ENCODE measurements at places on chromosomes 7 and 10. TPM values are rescaled to one million over a fixed set of nuclear protein-coding genes. Genes with fewer than 3 reads are reported as not detected.

AASS gene
- total RNA-seq = 2.0 TPM

EPHB6 gene
- 8.1 TPM for total RNA-seq

- no peaks in the 10 kb centered on the region for H3K27me3 ChIP-seq
- no peaks in the 10 kb centered on the region for H3K36me3 ChIP-seq
- no peak overlapping the region for H3K27ac ChIP-seq
- no peak overlapping the region for H3K4me3 ChIP-seq
These were observed 2.0 kb upstream of the PLCE1 start for GRCh38 chr10:93991596-93992284.

DNA sequence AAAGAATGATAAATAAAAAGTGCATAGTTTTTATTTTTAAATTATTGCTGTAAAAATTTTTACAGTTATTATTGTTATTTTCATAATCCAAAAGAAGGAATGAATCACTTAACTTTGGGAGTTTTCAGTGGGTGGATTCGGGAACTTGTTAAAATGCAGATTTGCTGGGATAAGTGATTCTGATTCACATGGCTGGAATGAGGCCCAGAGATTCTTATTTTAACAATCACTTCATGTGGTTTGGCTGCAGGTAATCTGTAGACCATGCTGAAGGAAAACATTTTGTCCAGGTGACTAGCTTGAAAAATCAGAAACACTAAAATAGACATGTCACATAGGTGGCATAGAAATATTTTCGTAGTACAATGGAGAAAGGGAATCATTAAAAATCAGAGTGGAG, 13.9 kb downstream of the CROT start:
- no peaks in the 10 kb centered on the region for H3K27me3 ChIP-seq
- no peak overlapping the region for H3K27ac ChIP-seq
- H3K4me3 ChIP-seq = no peak overlapping the region
- no peaks in the 10 kb centered on the region for H3K36me3 ChIP-seq
- no peak for DNase-seq

DNA sequence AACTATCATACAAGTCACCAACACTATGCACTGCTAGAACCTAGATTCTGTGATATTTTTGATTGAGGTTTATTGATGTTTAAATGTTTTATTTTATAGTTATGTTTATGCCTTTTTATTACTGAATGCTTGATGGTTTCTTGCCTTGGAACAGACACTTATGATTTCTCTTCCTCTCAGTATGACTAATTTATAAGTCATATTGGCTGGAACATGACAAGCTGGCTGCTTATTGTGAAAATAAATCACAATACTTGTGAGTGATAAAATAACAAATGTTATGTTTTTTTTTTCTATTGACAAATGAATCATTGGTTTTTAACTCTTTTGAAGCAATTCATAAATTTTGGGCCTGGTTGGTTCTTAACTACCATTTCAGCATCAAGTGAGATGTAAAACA, 142.0 kb upstream of the MALRD1 start:
- no peaks in the 10 kb centered on the region for H3K36me3 ChIP-seq
- H3K27me3 ChIP-seq = no peaks in the 10 kb centered on the region
- H3K4me1 ChIP-seq = no peaks in the 10 kb centered on the region

GRCh38 chr10:131848741-131849590, 51.8 kb upstream of the PPP2R2D start:
- no peaks in the 10 kb centered on the region for H3K27me3 ChIP-seq
- no peaks in the 10 kb centered on the region for H3K36me3 ChIP-seq
- H3K27ac ChIP-seq = no peak overlapping the region
- no peak for DNase-seq

DNA sequence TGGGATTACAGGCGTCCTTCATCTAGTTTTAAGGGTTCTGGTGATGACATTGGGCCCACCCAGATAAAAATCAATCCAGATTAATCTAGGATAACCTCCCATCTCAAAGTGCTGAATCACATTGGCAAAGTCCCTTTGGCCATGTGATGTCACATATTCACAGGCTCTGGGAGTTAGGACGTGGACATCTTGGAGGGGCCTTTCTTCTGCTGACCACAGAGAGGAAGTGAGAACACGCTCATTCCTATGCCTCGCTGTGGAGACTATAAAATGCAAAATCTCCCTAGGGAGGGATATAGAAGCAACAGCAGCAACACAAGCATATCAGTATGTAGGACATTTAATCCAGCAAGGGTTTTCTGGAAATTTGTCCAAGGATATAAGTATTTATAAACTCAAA, 266.0 kb upstream of the PITRM1 start:
- no peak for DNase-seq
- H3K27me3 ChIP-seq = no peaks in the 10 kb centered on the region
- H3K4me3 ChIP-seq = no peak overlapping the region
- H3K27ac ChIP-seq = no peak overlapping the region
- no peaks in the 10 kb centered on the region for H3K36me3 ChIP-seq

DNA sequence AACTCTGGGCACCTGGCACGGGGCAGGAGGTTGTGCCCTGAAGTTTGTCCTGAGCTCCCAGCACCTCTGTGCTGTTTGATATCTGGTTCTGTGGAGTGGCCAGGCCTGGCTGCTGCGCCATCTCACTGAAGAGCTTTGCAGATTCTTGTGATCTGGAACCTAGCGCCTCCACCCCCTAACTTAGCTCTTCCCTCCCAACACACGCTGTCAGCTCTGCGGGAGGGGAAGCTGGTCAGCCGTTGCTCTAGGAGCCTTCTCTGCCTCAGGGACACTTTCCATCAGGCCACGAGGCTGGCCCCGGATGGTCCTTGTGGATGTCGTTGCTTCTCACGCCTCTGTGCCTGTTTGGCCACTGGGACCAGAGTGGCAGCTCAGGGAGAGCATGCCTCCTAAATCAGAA, 213.2 kb downstream of the CCDC3 start:
- H3K4me3 ChIP-seq = no peak overlapping the region
- no peaks in the 10 kb centered on the region for H3K4me1 ChIP-seq
- peaks cover 5% of the 10 kb centered on the region for H3K36me3 ChIP-seq
- H3K27me3 ChIP-seq = no peaks in the 10 kb centered on the region

DNA sequence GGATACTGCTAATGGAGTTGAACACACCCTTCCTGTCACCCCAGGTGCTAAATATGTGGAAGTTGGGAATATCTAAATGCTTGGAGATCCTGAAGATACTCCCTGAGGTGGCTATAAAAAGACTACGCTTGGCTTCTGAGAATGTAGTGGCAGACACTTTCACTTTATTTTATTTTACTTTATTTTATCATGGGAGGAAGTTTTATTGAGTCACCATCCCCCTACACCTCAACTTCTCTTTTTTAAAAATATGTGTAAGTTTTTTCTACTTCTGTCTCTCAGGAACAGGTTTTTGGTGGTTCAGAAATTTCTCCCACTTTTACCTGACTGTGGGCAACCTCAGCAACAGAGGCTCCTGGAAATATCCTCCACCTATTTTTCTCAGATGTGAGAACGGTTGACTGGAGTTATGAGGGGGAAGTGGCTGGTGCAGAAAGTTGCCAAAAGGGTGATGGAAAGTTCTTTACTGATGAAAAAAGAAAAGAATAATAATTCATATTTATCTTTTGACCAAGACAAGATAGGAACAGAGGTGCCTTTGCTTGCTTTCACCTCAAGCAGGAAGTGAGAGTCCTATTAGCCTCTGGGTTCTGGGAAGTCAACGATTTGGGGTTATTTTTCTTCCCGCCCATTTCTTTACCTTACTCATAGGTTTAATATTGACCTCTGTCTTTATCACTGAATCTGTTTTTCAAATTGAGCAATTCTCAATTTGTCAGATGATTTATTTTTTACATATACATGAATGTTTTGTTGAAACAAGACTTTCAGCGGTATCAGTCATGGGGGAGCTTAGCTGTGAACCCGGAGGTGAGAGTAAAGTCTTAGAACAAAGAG, 103.6 kb downstream of the AHR start:
- H3K27ac ChIP-seq = no peak overlapping the region
- H3K4me1 ChIP-seq = no peaks in the 10 kb centered on the region
- no peaks in the 10 kb centered on the region for H3K27me3 ChIP-seq
- no peaks in the 10 kb centered on the region for H3K36me3 ChIP-seq
- no peak overlapping the region for H3K4me3 ChIP-seq

- H3K36me3 ChIP-seq = no peaks in the 10 kb centered on the region
- no peak for DNase-seq
- no peaks in the 10 kb centered on the region for H3K27me3 ChIP-seq
- H3K4me1 ChIP-seq = no peaks in the 10 kb centered on the region
These were observed 75.9 kb downstream of the PPP1R3C start for GRCh38 chr10:91556691-91557566.
